ENCODE measurements at places on chromosomes 4 and X.

GRCh38 chrX:131402124-131402811, 113.2 kb upstream of the IGSF1 start:
- no peak for DNase-seq

- DNase-seq: no peak
Measured at GRCh38 chr4:130738233-130738632, 1642.3 kb downstream of the C4orf33 start.

GRCh38 chrX:23911126-23911835, 3.5 kb downstream of the CXorf58 start:
- no peak for DNase-seq

- no peak for DNase-seq
Measured at GRCh38 chrX:123731987-123732669, 724 bp downstream of the THOC2 start.

GRCh38 chr4:185143601-185143969, 519 bp downstream of the SLC25A4 start:
- no peak for DNase-seq

DNA sequence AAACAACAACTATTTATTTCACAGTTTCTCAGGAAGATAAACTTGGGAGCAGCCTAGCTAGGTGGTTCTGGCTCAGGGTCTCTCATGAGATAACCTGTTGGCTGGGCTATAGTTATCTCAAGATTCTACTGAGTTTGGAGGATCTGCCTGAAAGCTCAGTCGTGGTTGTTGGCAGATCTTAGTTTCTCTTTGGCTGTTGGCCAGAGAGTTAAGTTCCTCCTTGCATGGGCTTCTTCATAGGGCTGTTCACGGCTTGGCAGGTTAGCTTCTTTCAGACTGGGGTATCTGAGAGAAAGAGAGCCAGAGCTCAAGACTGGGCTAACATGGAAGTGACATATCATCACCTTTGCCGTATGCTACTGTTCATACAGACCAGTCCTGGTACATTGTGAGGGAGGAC, 28.7 kb downstream of the SEC24B start:
- no peak for DNase-seq

GRCh38 chr4:1767061-1767769, 25.9 kb upstream of the FGFR3 start:
- peak; percentile 41 for DNase-seq

GRCh38 chr4:118814891-118815290, 21.0 kb downstream of the SEC24D start:
- DNase-seq: no peak

DNA sequence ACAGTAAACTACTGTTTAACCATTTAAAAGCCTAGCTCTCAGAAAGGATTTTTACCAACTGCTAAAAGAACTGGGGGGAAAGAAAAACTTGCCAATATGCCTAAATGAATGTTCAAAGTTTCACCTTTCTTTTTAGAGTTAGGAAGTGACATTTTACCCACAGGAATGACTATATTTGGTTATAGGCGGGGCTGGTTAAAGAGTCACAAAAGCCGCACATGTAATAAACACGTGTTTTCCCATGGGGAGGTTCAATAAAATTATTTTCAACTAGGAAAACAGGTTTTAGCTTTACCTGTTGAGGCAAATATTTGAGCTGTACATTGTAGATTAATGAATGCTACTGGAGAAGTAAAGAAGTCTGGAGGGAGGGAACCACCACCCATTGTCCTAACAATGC, 41.6 kb upstream of the UGDH start:
- no peak for DNase-seq

- DNase-seq: no peak
Measured at GRCh38 chrX:70201732-70202131, 24.4 kb downstream of the DGAT2L6 start.

DNA sequence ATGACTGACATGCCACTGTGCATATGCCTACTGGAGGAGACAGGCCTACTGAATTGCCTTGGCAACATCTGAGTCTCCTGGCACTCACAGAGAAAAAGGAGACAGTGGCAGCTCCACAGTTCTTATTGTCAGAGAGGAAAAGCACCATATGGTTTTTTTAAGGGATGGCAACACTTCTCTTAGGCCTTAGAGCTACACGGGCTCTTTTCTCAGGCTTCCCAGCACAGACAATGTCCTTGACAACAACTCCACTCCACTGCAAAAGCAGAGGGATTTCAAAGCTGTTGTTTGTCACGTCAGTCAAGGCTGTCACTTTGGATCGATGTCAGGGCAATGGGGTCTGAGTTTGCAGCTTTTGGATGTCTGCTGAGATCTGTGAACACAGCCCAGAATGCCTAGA, 4.7 kb upstream of the CLCN4 start:
- no peak for DNase-seq

GRCh38 chrX:109378281-109378680, 103.6 kb downstream of the GUCY2F start:
- DNase-seq: no peak

DNA sequence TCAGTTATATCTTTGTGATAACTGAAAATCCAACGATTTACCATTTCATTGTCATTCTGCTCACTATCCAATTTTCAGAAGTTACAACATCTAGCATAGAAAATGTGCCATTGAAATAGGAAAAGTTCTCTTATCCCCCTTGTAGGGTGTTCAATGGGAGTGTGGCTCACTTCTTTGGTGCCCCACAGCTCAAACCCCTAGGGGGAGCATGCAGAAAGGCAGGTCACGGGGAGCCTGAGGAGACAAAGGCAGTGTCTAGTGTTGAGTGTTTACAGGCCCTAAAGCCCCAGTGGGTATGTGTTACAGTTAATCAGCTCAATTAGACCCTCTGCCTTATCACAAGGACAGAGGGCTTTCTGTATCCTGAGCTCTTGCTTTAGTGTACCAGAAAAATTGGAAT, 243.4 kb upstream of the GRID2 start:
- DNase-seq: no peak

GRCh38 chr4:3009422-3009821, 46.1 kb downstream of the GRK4 start:
- no peak for DNase-seq

- no peak for DNase-seq
Measured at GRCh38 chr4:81137446-81137845, 77.6 kb downstream of the PRKG2 start.

DNA sequence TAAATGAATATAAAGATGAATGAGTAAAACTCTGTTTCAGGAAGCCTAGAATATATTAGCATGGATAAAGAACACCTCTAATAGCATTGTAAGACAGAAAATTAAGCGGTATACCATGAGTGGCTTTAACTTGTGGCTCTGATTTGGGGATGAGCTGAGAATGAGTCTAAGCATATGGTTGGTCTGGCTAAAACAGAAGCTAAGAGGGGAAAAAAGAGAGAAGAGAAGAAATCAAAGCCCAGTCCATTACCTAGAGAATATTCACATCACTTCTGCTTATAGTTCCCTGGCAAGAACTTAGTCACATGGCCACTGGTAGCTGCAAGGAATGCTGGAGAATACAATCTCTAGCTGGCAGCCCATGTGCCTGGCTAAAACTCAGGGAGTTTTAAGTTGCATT, 414.5 kb downstream of the PRDM5 start:
- no peak for DNase-seq

DNA sequence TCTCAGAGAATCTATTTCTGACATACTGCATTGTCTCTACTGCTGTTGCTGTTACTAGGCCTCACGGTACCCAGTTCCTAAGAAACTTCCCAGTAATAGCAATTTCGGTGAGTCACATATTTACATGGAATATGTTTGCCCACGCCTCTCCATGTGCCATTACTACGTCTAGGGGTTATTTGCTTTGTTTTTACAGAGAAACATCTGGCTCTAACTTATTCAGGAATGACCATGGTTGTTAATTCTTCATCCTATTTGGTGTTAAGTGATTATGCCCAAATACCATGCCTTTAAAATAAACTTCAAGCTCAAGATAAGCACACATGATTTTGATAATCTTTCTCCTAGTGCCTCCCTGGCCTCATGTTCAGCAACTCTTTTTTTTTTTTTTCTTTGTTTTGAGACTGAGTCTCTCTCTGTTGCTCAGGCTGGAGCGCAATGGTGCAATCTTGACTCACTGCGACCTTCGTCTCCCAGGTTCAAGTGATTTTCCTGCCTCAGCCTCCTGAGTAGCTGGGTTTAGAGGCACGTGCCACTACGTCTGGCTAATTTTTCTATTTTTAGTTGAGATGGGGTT, 101.0 kb upstream of the HS3ST1 start:
- DNase-seq: no peak

GRCh38 chr4:124817531-124817930, 105.0 kb upstream of the ANKRD50 start:
- DNase-seq: no peak

DNA sequence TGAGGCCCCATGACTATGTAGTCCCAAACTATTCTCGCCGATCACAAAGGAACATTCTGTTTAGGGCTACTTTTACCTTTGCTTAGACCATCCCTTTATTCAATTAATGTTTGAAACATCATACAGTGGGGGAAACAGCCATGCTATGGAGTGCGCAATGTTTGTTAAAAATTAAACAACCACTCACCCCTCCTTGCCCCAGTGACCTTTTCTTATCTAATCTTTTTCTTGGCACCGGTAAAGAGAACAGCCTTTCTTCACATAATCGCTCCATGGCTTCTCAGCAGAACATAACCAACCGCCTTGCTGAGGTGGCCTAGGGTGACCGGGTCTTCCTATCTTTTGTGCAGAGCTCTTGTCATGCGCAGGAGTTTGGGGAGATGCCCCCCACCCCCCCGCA, 152.6 kb downstream of the VCX3A start:
- no peak for DNase-seq

GRCh38 chrX:70774223-70774622, 134.3 kb downstream of the TEX11 start:
- no peak for DNase-seq

GRCh38 chr4:26900765-26901164, 40.1 kb downstream of the STIM2 start:
- no peak for DNase-seq

DNA sequence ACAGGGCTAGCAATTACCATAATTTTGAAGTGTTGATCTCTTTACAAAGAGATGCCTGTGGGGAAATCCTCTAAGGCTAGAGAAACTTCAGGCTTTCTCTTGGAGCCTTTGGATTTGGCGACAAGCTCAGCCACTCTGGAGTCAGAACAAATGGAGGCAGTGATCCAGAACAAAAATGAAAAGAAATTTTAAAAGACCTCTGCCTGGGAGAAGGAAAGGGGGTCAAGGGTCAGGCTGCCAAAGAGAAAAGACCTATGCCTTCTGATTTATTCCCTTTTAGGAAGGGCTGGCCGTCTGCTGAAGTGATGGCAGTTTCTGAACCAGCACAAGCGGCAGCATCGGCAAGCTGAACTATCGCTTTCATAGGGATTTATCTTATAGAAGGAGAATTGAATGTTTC, 140.8 kb upstream of the SFRP2 start:
- DNase-seq: no peak

DNA sequence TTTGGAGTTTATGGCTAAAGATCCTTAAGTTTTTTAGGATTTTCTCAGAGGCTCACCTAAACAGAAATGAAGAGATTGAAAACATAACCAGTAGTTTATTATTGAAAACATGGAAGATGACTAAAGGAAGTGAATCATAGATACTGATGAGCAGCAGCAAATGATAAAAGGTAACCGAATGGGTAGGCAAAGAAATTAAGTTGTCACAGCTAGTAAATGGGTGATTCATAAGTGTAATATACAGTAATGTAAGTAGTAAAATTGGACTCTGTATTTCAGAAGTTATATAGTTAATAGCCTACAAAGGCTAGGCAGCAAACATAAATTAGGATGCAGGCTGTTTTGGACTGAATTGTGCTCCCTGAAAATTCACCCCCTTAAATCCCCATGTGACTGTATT, 59.0 kb upstream of the ADGRA3 start:
- no peak for DNase-seq
